NCI-H2029 (cell line): ENCODE measurements at places on chromosomes 13 and 19.

DNA sequence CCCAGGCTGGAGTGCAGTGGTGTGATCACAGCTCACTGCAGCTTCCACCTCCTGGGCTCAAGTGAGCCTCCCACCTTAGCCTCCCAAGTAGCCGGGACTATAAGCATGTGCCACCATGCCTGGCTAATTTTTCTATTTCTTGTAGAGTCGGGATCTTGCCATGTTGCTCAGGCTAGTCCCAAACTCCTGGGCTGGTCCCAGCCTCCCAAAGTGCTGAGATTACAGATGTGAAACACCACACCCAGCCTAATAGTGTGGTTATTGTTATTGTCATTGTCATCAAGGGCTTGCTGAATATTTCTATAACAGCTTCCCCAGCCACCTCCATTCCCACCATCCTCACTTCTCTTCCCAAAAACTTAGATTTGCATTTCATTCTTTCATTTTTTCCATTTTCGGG is 2.8 kb downstream of the OR2Z1 start:
- no peak for DNase-seq

- no peak for DNase-seq
Measured at GRCh38 chr13:81771951-81772350, 1431.0 kb upstream of the SPRY2 start.

GRCh38 chr13:27960362-27961226 is 8.5 kb downstream of the CDX2 start:
- peak; percentile 59 for DNase-seq

GRCh38 chr19:10818301-10819123 is 17.5 kb downstream of the TMED1 start:
- no peak for DNase-seq

DNA sequence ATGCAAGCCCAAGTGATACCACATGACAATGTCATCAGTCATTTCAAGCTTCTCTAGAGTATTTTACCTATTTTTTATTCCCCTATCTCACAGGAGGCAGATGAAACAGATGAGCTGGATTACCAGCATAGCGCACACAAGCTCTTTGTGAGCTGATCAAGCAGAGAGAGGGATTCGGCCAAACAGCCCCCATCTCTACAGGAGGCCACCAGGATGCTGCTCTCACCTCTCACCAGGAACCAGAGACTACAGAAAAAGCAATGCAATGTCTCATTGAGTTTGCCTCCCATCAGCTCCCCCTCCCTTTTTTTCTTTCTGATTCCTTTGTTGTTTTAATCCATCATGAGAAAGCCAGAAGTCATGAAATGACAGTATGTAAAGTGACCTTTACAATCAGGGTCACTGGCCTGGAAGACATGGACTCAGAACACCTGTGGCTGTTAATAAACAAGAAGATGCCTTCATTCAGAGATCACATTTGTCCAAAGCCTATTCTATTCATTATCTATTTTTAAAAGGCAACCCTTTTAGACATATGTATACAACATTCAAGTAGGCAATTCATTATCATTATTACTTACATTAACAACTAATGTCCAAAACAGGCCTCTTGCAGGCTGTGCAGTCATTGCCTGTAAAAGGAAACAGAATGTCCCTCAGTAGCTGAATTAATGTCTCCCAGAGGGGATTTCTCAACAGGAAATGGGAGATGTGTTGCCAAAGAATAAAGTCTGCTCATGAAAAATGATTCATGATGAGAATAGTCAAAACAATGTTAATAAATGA is 656.6 kb downstream of the TBC1D4 start:
- DNase-seq, result no peak
